D721Med (cell line): ENCODE measurements at places on chromosomes 2 and 18.

GRCh38 chr18:48394176-48394575, 15.0 kb downstream of the ZBTB7C start:
- no peak for DNase-seq

- no peak for DNase-seq
Observed at GRCh38 chr2:230416061-230416721, at the start of gene SP100. TSS of gene SP100 (plus strand) at chr2:230416201. CDS start at chr2:230416297, 96 bp downstream.

DNA sequence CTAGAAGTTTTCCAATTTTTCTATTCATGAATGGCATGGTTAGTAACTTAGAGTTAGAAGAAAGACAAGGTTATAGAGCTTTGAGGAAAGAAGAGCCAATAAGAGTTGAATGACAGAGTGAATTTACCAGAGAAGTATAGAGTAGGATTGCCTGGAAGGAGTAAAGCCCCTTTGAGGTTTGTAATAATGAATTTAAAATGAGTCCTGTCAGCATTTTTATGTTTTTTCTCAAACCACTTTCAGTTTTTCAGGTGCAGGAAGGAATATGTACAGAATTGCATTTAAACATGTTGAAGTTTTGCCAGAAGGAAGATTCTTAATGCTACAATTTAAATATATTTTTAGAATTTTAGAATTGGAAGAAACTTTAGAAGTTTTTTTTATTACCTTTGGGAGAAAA, 408.3 kb downstream of the DSC3 start:
- no peak for DNase-seq

DNA sequence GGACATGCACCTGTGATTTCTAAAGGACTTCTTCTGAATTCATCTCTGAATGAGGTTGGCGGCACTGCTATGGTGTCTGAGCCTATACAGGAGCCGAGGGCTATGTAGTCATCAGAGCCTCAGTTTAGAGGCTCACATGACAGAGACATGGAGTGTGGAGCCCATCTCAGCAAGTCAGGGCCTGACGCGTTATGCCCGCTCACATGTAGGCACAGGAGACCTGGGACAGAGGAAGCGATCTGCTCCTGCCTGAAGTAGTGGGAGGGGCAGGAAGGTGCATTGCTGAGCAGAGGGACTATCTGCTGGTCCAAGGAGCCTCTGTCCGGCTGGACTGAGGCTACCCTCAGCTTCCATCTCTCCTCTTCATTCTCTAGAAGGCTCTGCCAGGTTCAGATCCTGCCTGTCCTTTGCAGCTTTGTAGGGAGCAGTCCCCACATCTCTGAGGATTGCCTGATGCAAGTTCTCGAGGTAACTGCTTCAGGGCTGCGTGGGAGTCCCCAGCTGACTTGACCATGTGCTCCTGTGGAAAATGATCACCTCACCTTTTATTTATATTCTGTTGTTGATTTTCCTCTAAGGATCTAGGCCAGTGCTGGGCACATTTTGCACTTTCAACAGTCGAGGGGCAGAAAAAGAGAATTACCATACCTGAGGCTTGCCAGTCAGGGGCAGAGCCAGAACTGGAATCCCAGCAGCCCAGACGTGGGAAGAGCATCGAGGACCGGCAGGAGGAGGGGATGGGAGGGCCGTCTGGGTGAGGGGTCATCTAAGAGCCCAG, 16.6 kb downstream of the KLHL29 start:
- no peak for DNase-seq

- no peak for DNase-seq
Observed at GRCh38 chr18:45688113-45688512, 35.9 kb upstream of the SLC14A1 start.

- DNase-seq = no peak
Observed at GRCh38 chr2:101113441-101114267, 37.5 kb downstream of the TBC1D8 start.

DNA sequence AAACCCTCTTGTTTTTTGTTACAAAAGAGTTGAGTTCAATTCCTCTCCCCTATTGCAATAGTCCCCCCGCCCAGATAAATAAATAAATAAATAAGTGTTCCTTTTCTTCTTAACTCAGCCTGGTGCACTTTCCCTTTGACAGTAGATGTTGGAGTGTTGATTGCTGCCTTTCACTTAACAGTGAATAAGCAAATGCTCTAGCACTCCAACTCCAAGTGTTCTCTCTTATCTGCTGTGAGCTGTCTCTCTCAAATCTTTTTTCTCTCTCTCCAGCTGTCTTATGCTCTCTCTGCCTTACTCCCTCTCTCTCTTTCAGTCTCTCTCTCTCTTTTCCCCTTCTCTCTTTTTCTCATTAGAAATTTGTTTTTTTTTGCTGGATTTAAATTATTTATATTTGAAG, 216.7 kb downstream of the TMX3 start:
- no peak for DNase-seq

- DNase-seq = no peak
Observed at GRCh38 chr2:167857416-167857815, 390.0 kb downstream of the STK39 start.

DNA sequence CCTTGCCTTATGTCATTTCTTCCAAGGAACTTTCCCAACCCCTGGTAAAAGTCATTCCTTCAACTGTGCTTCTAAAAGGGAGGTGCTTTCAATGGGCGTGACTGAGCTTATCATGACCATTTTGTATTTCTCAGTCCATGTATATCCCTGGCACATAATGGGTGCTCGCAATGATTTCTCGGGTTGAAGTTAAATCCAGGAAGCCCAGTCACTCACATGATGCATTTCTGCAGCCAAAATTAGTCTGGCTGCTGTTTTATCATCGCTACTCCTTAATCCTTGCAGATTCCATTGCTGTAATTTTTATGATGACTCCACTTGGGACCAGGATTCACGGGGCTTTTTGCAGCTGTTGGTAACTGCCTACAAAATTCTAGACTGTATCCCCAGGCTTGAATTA, 25.9 kb upstream of the RFX8 start:
- no peak for DNase-seq
